Sigmoid colon (tissue), 7 donors: ENCODE measurements at places on chromosomes 5 and 9. TPM values are rescaled to one million over a fixed set of nuclear protein-coding genes. Genes with fewer than 3 reads are reported as not detected.

GRCh38 chr5:154220625-154221024 is 30.1 kb downstream of the GALNT10 start:
- H3K27ac ChIP-seq: peak overlapping the region; percentile 46
- no peaks in the 10 kb centered on the region for H3K4me1 ChIP-seq
- no peak for DNase-seq

- no peaks in the 10 kb centered on the region for H3K36me3 ChIP-seq
- no peak overlapping the region for H3K27ac ChIP-seq
- DNase-seq: no peak
- H3K27me3 ChIP-seq: no peaks in the 10 kb centered on the region
Observed at GRCh38 chr5:173767574-173768266, 120.4 kb upstream of the CPEB4 start.

DNA sequence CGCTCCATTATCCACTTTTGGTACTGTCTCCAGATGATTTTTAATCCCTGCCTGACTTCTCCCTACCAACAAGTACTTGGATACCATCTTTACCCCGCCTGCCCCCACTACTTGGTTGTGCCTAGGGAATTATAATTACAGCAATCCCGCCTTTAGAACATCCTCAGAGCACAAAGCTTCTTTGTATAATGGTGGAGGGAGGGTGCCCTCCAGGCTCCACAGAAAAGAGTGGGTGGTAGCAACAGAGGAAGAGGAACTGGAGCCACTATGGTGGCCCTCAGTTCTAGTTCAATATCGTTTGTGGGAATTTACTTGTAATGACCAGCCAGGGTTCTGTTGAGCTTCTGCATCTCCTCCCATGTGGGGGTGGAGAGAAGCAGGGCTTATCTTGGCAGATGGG is 79.0 kb upstream of the RNF38 start:
- H3K4me3 ChIP-seq: no peak overlapping the region
- peaks cover 15% of the 10 kb centered on the region for H3K4me1 ChIP-seq
- no peaks in the 10 kb centered on the region for H3K27me3 ChIP-seq
- H3K27ac ChIP-seq: no peak overlapping the region

- no peaks in the 10 kb centered on the region for H3K36me3 ChIP-seq
- H3K27me3 ChIP-seq: no peaks in the 10 kb centered on the region
Observed at GRCh38 chr5:67774786-67775185, 440.8 kb upstream of the PIK3R1 start.

The PELO gene
- 41.5 TPM for total RNA-seq

- no peaks in the 10 kb centered on the region for H3K36me3 ChIP-seq
- H3K27ac ChIP-seq: no peak overlapping the region
- peaks cover 4% of the 10 kb centered on the region for H3K4me1 ChIP-seq
- no peak overlapping the region for H3K4me3 ChIP-seq
- DNase-seq: no peak
Observed at GRCh38 chr9:88920645-88921044, 70.6 kb upstream of the S1PR3 start.

The C9orf50 gene
- 1.2 TPM for total RNA-seq

DNA sequence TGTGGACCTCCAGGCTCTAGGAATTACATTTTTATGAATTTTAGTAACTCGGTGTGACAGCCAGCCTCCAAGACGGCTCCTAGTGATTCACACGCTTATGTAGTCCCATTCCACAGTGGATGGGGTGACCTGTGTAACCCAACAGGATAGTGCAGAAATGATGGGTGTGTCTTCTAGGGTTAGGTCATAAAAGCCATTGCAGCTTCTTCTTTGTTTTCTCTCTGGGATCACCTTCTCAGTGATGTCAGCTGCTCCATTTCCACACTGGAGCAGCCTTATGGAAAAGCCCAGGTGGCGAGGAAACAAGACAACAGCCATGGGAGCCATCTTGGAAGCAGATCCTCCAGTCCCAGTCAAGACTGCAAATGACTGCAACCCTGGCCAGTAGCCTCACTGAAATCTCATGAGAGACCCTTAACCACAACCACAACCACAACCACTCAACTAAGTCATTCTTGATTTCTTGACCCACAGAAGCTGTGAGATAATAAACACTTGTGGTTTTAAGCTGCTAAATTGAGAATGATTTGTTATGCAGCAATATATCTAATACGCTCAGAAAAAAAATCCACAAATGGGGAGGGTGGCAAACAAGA is 5.1 kb upstream of the GNPDA1 start:
- no peak for DNase-seq
- H3K36me3 ChIP-seq: no peaks in the 10 kb centered on the region
- no peak overlapping the region for H3K27ac ChIP-seq
- H3K4me1 ChIP-seq: peaks cover 18% of the 10 kb centered on the region

DNA sequence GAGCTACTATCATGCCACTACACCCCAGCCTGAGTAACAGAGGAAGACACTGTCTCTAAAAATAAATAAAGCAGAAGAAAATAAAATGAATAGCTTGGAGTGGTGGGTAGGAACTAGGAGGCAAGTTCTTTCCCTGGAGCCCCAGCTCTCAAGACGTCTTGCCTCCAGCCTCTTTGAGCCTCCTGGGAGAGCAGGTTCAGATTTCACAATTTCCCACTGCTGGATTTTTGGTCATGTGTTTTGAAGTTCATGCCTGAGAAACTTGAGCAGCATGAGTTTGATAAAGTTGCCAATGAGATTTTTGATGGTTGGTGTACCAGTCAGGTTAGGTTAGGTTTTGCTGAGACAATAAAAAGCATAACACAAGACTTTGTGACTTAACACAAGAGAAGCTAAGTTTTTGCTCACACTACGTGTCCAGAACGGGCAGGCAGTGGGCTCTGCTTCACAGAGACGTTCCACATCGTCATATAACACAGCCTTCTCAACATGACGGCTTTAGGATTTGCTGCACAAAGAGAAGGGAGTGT is 4.1 kb upstream of the CCDC69 start:
- no peaks in the 10 kb centered on the region for H3K4me1 ChIP-seq
- no peaks in the 10 kb centered on the region for H3K27me3 ChIP-seq
- no peak for DNase-seq
- no peak overlapping the region for H3K27ac ChIP-seq
- H3K4me3 ChIP-seq: no peak overlapping the region

- H3K27me3 ChIP-seq: no peaks in the 10 kb centered on the region
- no peak overlapping the region for H3K4me3 ChIP-seq
- H3K27ac ChIP-seq: peak overlapping the region; percentile 42
- peaks cover 56% of the 10 kb centered on the region for H3K4me1 ChIP-seq
Observed at GRCh38 chr9:128078504-128079434, 10.7 kb downstream of the SLC25A25 start.

- no peak for DNase-seq
- H3K27me3 ChIP-seq: no peaks in the 10 kb centered on the region
- H3K4me3 ChIP-seq: no peak overlapping the region
Observed at GRCh38 chr9:2677915-2678889, 39.1 kb upstream of the KCNV2 start.

GRCh38 chr5:31682025-31682424 is 43.1 kb downstream of the PDZD2 start:
- no peaks in the 10 kb centered on the region for H3K36me3 ChIP-seq
- H3K4me3 ChIP-seq: no peak overlapping the region
- no peak overlapping the region for H3K27ac ChIP-seq
- no peaks in the 10 kb centered on the region for H3K27me3 ChIP-seq
- H3K4me1 ChIP-seq: no peaks in the 10 kb centered on the region

GRCh38 chr5:55836191-55836590 is 15.0 kb upstream of the IL31RA start:
- H3K4me1 ChIP-seq: no peaks in the 10 kb centered on the region
- no peak overlapping the region for H3K4me3 ChIP-seq
- no peaks in the 10 kb centered on the region for H3K36me3 ChIP-seq
- no peaks in the 10 kb centered on the region for H3K27me3 ChIP-seq

GRCh38 chr9:134636149-134636507 is 5.5 kb upstream of the COL5A1 start:
- peak; percentile 50 for DNase-seq
- no peaks in the 10 kb centered on the region for H3K36me3 ChIP-seq
- no peak overlapping the region for H3K4me3 ChIP-seq
- no peak overlapping the region for H3K27ac ChIP-seq
- H3K4me1 ChIP-seq: no peaks in the 10 kb centered on the region
- H3K27me3 ChIP-seq: no peaks in the 10 kb centered on the region

DNA sequence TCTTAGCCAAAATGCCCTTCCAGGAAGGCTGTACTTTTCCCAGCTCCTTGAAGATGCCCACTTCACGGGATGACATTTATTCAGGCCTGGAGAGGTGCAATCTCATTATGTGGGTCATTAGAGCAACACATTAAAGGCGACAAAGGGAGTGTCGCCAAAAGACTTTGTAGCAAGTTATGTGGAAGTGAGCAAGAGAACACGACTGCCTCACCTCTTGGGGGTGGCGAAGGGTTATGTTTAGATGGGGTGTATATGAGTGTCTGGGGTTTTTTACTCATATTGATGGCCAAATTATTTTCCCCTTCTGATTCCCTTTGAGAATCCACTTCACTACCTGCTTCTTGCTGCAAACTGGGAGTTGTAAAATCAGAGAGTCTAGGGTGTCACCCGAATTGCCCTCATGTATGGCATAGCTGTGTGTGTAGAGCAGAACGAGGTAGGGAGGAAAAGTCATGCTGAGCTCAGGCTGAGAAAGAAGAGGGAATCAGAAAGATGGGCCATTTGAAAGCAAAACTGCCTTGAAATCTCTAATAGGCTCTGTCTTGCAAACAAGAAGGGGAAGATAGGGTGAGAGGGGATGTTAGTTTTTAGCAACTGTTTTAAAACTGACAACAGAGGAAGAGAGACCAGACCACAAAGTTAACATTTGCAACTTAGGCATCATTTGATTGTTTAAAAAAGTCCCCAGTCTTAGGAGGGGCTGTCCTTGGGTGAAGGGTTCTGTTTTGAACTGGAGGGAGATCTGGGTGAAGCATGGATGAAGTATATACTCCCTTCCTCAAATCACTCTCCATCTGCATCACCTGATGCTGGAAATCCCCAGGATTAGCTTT is 97.1 kb upstream of the IL12B start:
- DNase-seq: no peak
- H3K27ac ChIP-seq: no peak overlapping the region
- no peak overlapping the region for H3K4me3 ChIP-seq
- H3K4me1 ChIP-seq: no peaks in the 10 kb centered on the region

The TMEM252 gene
- total RNA-seq: not detected

The RUFY1 gene
- total RNA-seq: 43.7 TPM

The FGD3 gene
- 5.3 TPM for total RNA-seq

The PARP8 gene
- total RNA-seq: 13.3 TPM

GRCh38 chr5:138654281-138654867 is 79.2 kb upstream of the HSPA9 start:
- no peak overlapping the region for H3K27ac ChIP-seq
- no peak overlapping the region for H3K4me3 ChIP-seq
- H3K27me3 ChIP-seq: no peaks in the 10 kb centered on the region
- H3K36me3 ChIP-seq: no peaks in the 10 kb centered on the region
- peaks cover 12% of the 10 kb centered on the region for H3K4me1 ChIP-seq

The NMUR2 gene
- not detected for total RNA-seq

DNA sequence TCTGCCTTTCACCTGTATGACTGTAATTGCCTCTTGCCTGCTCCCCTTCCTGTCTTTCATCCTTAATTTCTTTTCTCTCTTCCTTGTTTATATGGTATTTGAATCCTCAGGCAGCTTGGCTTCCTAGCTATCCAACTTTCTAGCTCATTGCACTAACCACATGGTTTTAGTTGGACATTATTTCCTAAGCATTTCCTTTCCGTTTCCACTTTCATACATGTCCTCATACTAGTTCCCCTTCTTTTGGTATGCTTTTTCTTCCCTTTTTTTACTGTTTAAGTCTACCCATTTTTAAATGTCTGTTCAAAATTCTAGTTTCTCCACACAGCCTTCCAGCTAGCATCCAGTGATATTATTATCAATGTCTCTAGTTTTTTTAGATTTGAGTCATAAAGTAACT is 6.6 kb downstream of the CWC27 start:
- H3K4me3 ChIP-seq: no peak overlapping the region
- no peaks in the 10 kb centered on the region for H3K36me3 ChIP-seq
- DNase-seq: no peak
- peaks cover 5% of the 10 kb centered on the region for H3K4me1 ChIP-seq
- no peak overlapping the region for H3K27ac ChIP-seq

- DNase-seq: no peak
- no peaks in the 10 kb centered on the region for H3K36me3 ChIP-seq
- H3K27me3 ChIP-seq: no peaks in the 10 kb centered on the region
- no peak overlapping the region for H3K4me3 ChIP-seq
Observed at GRCh38 chr9:29659014-29659413, 2085.7 kb upstream of the C9orf72 start.

GRCh38 chr9:88658311-88658822 is 123.4 kb downstream of the NXNL2 start:
- no peak overlapping the region for H3K4me3 ChIP-seq
- no peak overlapping the region for H3K27ac ChIP-seq
- H3K4me1 ChIP-seq: no peaks in the 10 kb centered on the region
- H3K27me3 ChIP-seq: no peaks in the 10 kb centered on the region
- peak; percentile 72 for DNase-seq
- no peaks in the 10 kb centered on the region for H3K36me3 ChIP-seq

The TMC1 gene
- not detected for total RNA-seq

DNA sequence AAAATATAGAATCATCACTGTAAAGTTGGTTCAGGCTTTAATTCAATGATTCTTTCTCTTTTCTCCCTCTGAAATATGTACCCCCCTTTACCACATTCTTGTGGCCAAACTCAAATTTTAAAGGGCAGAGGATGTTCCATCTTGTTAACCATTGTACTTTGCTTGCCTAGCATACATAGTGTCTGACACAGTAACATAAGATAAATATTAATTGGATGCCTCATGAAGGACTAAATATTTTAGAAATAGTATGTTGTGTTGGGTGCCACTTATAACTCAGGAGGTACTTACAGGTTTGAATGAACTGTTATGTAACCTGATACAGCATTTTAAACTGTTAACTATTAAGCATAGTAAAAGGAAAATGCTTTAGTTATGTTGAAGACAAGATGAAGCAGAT is 71.5 kb downstream of the NIPBL start:
- no peak overlapping the region for H3K27ac ChIP-seq
- no peak for DNase-seq
- H3K36me3 ChIP-seq: no peaks in the 10 kb centered on the region
- no peaks in the 10 kb centered on the region for H3K27me3 ChIP-seq
- peaks cover 62% of the 10 kb centered on the region for H3K4me1 ChIP-seq

- H3K36me3 ChIP-seq: no peaks in the 10 kb centered on the region
- H3K27me3 ChIP-seq: no peaks in the 10 kb centered on the region
- H3K27ac ChIP-seq: no peak overlapping the region
- H3K4me3 ChIP-seq: no peak overlapping the region
- no peaks in the 10 kb centered on the region for H3K4me1 ChIP-seq
Observed at GRCh38 chr9:82192211-82192610, 203.6 kb downstream of the SPATA31D1 start.

The SLC36A3 gene
- total RNA-seq: not detected

- no peak for DNase-seq
- no peaks in the 10 kb centered on the region for H3K27me3 ChIP-seq
- no peaks in the 10 kb centered on the region for H3K4me1 ChIP-seq
- H3K4me3 ChIP-seq: no peak overlapping the region
- H3K36me3 ChIP-seq: no peaks in the 10 kb centered on the region
Observed at GRCh38 chr9:7970681-7971330, 171.2 kb upstream of the DMAC1 start.

DNA sequence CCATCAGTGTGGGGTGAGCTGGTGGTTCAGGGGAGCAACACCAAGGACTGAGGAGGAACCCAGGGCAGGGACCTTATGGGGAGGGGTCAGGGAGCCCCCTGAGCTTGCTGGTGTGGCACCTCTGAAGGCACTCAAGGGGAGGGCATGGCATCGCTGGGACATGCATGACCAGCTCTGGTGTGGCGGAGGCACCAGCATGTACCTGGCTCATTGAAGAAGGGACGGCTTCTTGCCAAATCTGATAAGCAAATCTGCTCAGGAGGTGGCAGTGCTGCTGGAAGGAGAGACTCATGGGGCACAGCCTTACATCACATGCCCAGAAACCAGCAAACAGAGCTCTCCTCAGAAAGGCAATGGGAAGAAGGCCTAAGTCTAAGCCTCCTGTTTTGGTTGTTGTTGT is 421.8 kb downstream of the SEMA5A start:
- H3K27ac ChIP-seq: no peak overlapping the region
- H3K27me3 ChIP-seq: no peaks in the 10 kb centered on the region
- no peak for DNase-seq
- H3K4me1 ChIP-seq: no peaks in the 10 kb centered on the region
- no peak overlapping the region for H3K4me3 ChIP-seq
- no peaks in the 10 kb centered on the region for H3K36me3 ChIP-seq
